DMS53 (cell line): ENCODE measurements at places on chromosomes 12 and 14.

- no peak for DNase-seq
These were observed 174.0 kb upstream of the MYL2 start for GRCh38 chr12:111094157-111095010.

GRCh38 chr14:104393898-104394381, 185.6 kb upstream of the C14orf180 start:
- no peak for DNase-seq

- no peak for DNase-seq
These were observed 1.4 kb upstream of the PRIM1 start for GRCh38 chr12:56753566-56753965.

DNA sequence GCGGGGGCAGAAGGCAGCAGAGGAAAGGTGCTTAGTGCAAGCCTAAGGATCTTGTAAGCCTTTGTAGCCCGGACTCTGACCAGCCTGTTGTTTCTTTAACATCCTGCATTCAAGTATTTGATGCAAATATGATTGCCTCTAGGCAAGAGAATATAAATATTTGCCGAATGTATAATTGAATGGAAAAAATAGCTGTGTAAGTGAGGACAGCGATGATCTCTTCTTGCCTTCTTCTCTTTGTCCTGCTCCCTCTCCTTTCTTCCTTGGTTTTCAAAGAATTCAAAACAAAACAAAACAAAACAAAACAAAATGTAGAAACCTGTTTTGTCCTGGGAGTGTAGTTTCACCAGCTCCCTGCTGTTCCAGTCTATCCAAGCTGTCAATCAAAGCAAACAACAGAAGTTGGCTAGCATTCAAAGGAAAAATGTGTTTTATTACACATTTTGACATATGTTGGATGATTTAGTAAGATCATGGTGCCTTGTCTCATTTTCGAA, 74.9 kb upstream of the CPM start:
- peak; percentile 87 for DNase-seq

GRCh38 chr14:92998946-92999345, 76.0 kb downstream of the CHGA start:
- DNase-seq: no peak

DNA sequence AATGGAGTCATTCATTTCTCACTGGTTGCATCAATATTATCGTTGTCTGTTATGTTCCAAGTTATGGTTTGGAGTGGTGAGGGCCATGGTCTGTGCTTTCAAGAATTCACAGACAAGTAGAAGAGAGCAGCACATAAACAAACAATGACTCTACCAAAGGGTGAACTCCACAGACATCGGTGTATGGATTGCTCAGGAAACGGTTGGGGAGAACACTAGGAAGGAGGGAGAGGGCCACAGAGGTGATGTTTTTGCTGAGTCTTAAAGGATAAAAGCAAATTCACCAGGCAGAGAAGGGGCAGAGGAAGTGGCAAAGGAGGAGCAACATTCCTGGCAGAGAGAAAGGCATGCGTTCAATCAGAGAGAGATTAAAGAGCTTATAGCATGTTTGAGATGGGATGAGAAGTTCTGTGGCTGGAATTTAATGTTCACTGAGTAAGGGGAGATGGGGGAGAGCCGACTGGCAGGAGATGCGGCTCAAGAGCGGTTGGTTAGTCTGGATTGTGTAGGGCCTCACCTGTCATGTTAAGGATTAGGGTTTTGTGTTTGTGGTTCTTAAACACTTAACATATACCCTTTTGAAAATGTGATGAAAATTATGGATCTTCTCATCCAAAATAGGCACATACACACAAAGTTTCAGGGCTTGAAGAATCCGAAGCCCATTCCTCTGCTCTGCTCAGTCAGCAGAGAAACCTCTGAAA, 42.3 kb upstream of the FRMD6 start:
- DNase-seq: no peak

- DNase-seq: no peak
These were observed 462.9 kb upstream of the USP15 start for GRCh38 chr12:61797266-61797665.
